ENCODE measurements at places on chromosomes 7 and 10. TPM values are rescaled to one million over a fixed set of nuclear protein-coding genes. Genes with fewer than 3 reads are reported as not detected.
A peak's percentile ranks its signal among the peaks of the same experiment; 100 is the strongest.

Gene PPP1R17
- total RNA-seq: not detected

Gene APBB1IP
- 36.1 TPM for total RNA-seq

Gene ACTA2
- total RNA-seq: 159 TPM

Gene ELAPOR2
- total RNA-seq: not detected

Gene CYP3A5
- 0.38 TPM for total RNA-seq

Gene CACNB2
- total RNA-seq: not detected

Gene ITIH5
- not detected for total RNA-seq

DNA sequence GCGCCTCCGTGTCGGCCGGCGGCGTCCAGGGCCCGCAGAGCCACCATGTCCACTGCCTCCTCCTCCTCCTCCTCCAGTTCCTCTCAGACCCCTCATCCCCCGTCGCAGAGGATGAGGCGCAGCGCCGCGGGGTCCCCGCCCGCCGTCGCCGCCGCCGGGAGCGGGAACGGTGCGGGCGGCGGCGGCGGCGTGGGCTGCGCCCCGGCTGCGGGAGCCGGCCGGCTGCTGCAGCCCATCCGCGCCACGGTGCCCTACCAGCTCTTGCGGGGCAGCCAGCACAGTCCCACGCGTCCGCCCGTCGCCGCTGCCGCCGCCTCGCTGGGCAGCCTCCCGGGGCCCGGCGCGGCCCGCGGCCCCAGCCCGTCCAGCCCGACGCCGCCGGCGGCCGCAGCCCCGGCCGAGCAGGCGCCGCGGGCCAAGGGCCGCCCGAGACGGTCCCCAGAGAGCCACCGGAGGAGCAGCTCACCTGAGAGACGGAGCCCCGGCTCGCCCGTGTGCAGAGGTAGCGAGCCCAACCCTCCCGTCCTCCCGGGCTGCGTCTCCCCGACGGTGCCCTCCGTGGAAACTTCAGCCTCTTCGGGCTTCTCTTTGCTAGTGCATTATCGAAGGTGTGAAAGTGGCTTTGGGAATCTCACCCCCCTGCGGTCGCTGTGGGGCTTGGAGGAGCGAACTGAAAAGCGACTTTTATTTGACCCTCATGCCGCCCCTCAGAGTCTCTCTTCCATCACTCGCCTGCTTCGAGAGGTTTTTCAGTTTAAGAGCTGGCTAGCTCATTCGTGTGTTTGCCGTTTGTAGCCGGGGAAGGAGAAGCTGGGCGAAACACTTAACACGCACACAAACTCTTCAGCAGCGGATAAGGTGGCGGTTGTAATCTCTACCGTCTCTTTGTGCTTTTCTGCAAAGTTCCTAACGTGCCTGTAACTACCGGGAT is 975 bp downstream of the GLCCI1 start:
- peak; percentile 28 for DNase-seq

- DNase-seq: no peak
These were observed 1239.6 kb upstream of the SORCS1 start for GRCh38 chr10:108404155-108404554.

DNA sequence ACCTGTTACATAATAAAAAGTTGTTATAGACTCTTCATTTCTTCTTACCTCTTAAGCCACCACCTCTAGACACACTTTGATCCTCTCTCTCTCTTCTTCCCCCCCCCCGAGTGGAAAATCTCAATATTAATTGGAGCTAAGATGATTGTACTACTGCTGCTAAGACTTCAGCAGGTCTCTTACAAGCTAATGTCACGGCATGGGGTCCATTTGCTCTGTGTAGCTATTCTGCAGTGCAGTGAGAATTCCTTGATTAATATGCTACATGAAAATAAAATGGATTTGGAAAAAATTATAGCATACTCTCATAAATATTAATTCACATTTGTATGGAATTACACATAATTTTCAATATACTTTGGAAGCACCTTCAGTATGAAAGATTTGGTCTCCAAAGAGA is 297.2 kb downstream of the AUTS2 start:
- no peak for DNase-seq

GRCh38 chr10:12730809-12731519 is 270.5 kb downstream of the CCDC3 start:
- DNase-seq: no peak

- DNase-seq: no peak
These were observed 130.0 kb downstream of the PAXIP1 start for GRCh38 chr7:154872811-154873499.

DNA sequence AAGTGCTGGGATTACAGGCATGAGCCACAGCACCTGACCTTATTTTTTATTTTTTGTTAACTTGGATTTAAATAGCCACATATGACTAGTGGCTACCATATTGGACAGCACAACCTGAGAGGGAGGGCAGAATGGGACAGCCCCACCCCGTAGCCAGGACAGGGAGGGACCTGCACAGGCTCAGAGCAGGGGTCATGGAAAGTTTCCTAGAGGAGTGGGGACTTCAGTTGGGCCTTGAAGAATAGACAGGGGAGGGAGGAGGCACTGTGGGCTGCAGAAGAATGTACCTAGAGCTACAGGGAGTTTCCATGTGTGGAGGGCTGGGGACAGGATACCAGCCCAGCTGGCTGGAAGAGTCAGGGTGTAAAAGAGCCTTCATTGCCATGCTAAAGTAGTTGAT is 8.8 kb downstream of the TRIM8 start:
- no peak for DNase-seq

DNA sequence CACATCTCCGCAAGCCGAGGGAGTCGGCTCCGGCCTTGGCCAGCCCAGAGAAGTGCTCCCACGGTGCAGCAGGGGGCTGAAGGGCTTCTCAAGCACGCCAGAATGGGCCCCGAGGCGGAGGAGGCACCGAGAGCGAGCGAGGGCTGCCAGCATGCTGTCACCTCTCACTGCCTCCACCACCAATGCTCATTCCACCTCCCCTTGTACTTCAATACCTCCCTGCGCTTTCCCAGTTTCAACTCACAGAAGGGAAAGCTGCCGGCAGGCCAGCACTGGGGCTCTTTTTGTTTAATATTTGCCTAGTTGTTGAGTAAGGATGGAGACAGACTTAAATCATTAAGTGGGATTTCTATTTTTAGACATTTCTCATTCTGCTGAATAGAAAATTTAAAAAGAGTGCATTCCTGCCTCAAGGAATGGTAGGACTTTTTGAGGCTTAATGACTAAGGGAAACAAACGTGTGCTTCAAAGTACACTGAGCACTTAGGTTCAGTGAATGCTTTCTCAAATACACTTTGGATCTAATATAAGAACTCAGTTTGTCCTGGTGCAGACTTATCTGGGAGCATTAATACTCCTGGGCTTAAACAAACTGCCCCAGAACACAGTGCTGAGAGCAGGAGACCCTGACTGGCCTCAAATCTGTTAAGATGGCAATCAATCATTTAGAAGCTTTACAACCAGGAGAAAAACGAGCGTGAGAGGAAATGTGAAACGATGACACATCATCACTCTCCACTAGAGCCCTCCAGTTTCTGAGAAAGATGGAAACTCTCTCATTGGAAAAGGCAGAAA is 131.2 kb downstream of the RALA start:
- peak; percentile 75 for DNase-seq

DNA sequence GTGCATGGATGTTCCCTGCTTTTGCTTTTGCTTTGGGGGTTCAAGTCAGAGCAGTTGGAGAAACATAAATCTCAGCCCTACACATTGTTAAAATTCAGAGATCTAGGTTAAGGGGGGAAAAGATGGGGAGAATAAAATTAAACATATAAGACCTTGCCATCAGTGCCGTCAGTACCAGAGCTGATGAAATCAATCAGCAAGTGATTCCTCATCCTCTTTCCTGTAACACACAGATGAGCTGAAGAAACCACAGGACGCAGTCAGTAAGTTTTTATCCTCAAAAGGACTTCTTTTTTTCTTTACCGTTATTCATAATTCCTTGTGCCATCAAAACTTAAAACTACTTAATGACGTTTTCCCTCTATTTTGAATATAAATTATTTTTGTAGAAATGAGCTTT is 5.9 kb downstream of the HECW1 start:
- DNase-seq: no peak

- peak; percentile 78 for DNase-seq
These were observed 24.7 kb upstream of the ST8SIA6 start for GRCh38 chr10:17479015-17479615.

DNA sequence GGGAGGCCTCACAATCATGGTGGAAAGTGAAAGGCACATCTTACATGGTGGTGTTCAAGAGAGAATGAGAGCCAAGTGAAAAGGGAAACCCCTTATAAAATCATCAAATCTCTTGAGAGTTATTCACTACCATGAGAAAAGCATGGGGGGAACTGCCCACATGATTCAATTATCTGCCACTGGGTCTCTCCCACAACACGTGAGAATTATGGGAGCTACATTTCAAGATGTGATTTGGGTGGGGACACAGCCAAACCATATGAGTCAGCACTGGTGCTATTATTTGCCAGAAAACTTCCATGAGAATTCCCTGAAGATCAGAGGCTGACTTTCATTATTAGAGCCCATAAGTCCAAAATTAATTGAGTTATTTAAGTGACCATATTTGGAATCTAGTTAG is 1001.2 kb upstream of the POT1 start:
- no peak for DNase-seq

DNA sequence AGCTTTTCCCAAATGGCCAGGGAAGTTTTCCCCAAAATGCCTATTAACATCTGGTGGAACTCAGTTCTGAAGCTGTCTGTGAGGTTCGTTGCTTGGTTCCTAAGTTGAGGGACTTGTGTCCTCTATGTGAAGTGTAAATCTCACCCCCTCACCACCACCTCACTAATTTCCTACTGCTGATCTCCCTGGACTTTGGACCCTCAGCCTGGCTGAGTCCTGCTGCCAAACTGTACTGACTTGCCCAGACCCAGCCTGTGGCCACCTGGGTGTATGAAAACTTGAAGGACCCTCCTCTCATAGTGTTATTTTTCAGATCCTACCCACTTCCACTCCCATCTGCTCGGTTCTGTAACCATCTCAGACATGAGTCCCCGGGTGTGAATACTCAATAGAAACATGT is 94.9 kb downstream of the MET start:
- DNase-seq: no peak

Measured in HFFc6 (cell line).